ENCODE measurements at places on chromosomes 2 and 18.

DNA sequence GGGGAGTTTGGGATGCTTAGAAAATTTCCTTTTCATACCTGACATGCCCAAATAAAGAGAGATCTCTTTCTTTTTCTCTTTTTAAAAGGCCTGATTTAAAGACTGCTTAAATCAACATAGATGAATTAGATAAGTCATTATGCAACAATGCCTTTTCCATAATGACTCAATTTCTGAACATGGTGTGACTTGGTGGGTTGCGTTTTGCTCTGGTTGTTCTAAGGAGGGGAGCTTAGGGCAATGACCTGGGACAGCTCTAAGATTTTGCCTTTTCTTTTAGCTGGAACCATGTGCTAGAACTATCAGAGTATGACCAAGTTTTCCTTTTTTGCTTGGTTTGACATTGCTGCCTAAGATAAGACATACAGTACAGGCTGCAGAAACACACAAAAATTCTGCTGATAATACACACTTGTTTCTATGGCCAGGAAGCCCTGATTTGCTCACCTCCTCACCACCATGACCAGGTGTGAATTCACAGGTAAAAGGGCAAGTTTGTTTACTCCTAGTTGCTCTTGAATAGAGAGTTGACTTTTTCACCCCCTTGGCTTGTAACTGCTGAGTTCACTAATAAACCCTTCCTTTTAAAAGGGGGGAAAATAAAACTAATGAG lies 58.1 kb upstream of the IL1RL1 start:
- no peak for DNase-seq

DNA sequence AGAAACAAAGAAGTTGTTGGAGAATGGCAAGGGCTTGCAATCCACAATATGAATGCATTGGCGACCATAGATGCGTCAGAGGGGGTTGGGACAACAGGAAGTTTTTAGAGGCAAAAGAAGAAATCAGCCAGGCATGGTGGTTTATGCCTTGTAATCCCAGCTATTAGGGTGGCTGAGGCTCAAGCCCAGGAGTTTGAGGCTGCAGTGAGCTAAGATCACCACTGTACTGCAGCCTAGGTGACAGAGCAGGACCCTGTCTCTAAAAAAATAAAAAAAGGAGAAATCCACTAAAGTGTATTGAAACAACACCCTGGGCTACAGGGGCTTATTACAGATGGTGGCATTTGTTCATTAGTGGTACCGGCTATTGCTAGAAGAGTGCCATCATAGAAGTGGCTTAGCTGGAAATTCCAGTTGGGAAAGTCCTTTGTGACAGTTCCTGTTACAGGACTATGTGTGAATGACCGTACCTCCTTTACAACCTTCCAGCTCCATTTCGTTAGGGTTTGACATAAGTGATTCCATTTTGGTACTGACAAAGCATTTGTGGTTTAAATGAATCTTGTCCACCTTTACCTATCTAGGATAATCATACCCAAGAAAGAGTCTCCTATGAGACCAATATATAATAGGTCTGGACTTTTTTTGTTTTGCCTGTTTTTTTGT lies 10.7 kb upstream of the WDSUB1 start:
- DNase-seq, result peak; percentile 26

GRCh38 chr2:190649798-190650390 lies 1.0 kb downstream of the NAB1 start:
- DNase-seq, result no peak

DNA sequence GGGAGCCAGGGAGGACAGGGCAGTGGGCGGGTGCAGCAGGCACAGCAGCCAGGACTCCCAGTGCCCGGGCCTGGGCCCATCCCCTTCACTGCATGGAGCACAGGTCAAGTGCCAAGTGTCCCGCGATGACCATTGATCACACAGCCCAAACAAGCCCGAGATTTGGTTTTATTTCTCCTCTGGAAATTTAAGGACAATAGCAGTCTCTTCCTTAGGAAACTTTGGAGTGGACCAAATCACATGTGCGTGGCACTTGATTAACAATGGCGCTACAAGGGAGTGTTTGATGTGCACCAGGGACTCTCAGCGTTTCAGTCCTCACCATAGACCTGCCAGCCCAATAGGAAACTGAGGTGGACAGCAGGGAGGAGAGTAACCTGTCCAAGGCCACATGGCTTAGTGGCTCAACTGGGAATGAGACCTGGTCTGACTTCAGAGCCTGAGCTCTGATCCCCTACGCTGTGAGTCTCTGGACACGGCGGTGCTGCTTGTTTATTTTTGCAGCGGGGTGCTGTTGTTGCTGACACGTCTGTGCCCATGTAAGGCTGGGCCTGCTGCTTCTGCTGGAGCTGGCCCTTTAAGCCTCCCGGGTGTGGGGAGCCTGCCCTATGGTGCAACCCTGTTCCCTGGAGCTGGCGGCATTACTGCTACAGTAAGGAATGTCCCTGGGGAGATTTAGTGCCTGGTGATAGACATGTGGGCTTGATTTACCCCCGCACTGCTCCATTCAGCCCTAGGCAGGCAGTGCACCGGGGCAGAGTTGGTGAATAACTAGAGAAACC lies 194.2 kb downstream of the INHBB start:
- DNase-seq, result peak; percentile 88

DNA sequence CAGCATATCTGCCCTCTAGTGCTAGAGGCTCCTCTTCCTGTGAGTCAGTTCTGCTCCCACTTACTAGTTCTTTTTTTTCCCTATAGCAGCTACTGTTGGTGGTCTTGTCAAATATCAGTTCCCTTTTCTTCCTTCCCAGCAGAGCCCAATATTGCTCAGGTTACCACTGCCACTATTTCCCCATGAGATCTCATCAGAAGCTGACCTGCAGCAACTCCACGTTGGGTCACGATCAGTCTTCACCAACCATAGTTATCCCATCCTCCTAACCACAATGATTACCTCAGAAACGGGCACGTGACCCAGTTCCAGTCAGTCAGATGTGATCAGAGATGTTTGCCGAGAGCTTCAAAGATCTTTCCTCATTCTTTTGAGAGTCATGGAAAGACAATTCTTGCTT lies 59.7 kb upstream of the CAPN13 start:
- DNase-seq, result no peak

Measured in ELF-1 (cell line).